ENCODE measurements at places on chromosomes 2 and 18. TPM values are rescaled to one million over a fixed set of nuclear protein-coding genes. Genes with fewer than 3 reads are reported as not detected.

DNA sequence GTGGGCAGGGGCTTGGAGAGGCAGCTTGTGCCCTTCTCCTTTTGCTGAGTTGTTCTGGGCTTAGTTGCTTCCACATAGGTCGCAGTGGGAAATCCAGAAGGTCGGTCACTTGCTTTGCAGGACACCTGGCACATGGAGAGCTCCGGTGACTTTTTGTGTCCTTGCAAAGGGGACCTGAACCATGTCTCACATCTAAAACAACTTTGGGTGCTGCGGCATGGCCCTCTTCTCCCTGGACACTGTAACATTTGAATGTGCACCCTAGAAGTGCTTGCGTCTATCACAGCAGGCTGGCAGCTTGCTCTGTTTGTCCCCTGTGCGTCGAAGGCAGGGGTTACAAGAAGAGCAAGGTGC is 189.9 kb upstream of the TWIST2 start:
- DNase-seq, result no peak

WDR43 gene
- total RNA-seq, result 152 TPM

MC5R gene
- not detected for total RNA-seq

DNA sequence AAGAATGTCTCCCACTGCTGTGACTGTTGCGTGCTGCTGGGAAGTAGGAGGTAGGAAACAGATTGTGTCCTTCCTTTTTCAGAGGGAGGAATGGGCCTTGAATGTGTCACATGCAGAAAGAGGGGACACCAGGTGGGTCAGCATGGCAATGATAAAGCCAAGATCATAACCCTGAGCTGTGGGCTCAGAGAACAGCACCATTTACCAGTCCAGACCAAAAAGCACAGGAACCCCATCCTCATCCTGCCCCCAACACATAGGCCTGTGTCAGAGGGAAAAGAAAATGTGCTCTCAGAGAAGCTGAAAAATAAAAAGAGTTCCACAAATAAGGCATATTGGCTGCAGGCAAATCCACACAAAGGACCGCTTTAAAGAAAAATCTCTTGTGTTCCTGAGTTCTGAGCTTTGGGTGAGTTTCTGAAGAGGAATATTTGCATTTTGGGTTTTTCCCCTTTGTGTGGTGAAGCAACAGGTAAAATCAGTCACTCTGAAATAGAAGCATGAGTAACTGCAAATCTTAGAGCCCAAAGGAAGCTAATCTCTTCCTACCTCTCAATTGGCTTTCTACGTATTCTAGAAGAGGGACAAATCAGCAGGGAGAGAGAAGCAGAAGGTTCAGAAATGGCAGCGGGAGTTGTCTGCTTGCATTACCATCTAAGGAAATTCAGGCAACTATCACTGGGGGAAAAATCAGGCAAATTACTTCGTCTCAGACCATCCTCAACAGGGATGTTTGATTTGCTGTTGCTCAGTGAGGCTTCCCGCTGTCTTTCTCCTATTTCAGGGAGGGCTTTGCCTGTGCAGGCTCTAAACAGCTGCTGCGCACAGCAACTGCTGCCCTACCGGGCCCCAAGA is 106.8 kb downstream of the BCL11A start:
- DNase-seq, result no peak

THSD7B gene
- not detected for total RNA-seq

GRCh38 chr2:175981551-175981950 is 20.5 kb downstream of the LNPK start:
- DNase-seq, result no peak

DNA sequence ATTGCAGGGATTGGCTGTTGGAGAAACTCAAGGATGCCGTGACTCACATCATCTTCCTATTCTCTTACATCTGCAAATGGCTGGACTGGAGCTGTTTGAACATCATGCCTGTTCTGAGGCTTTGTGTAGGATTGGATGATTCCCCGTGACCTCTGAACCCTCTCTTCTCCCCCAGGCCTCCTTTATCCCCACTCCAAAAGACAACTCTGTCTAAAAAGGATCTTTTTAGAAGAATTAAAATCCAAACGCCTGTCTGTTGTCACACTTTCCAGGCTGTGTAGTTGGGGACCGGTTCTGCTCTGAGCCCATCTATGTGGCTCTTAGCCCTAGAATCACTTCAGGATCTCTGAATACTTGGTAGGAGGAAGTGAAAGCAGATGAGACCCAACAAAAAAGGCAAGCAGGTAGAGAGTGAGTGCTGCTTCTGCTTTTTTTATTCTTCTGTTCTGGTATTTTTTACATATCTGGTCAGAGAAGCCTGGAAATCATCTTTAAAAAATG is 565 bp downstream of the SP140 start:
- no peak for DNase-seq

- peak; percentile 94 for DNase-seq
These were observed 11.1 kb upstream of the SCG2 start for GRCh38 chr2:223613017-223613950.

- no peak for DNase-seq
These were observed 183.1 kb upstream of the DPP10 start for GRCh38 chr2:114259389-114259788.

- no peak for DNase-seq
These were observed 3.2 kb upstream of the CXCR1 start for GRCh38 chr2:218169757-218170546.

ALPP gene
- total RNA-seq, result not detected

DNA sequence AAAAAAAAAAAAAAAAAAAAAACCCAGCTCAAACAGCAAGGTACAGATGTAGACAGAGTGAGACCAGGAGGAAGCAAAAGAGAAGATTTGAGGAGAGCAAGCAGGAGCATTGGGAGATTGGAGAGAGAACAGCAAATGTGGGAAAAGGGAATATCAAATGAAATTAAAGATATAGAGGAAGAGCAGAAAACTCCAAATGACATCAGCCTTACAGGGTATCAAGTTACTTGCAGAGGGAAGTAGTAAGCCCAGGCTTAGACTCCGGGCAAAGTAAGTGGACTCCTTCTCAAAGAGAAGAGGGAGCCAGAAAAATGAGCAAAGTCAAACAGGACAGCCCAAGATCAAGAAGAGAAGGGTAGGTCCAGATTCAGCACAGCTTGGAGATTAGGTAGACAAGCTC is 93.3 kb upstream of the PPP1CB start:
- DNase-seq, result no peak

CFC1 gene
- not detected for total RNA-seq

DNA sequence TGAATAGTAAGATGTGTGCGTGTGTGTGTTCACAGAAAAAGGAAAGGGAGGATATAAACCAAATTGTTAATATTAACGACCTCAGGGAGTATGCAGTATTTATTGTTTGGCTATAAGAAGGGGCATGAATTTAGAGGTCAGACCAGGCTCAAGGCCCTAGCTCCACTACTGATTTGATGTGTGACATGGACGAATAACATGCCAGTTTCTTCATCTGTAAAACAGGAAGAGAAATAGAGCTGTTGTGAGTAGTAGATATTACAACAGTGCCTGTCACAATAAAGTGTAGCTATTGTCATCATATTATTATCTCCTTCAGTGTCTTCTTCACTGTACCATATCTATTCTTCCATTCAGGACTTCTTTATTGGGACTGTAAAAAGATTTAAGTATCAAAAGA is 4.1 kb upstream of the MAT2A start:
- no peak for DNase-seq

- DNase-seq, result no peak
These were observed 46.9 kb upstream of the EFEMP1 start for GRCh38 chr2:55970500-55970899.

DNA sequence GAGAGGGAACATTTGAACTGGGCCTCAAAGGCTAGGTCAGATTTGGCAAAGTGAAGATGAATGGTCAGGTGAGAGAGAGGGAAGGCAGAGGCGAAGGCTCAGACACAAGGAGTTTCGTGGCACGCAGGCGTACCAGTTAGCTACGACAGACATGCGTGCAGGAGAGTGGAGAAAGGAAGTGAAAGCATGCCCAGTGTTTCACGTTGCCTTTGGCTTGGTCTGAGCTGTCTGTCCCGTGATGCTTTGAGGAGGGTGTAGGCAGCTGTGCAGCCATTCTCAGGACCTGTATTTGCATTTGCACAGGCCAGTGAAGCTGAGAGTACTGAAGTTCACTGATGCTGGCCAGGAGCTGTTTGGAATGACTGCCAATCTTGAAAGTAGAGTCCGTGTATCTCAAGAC is 69.5 kb downstream of the HNRNPLL start:
- no peak for DNase-seq

DNA sequence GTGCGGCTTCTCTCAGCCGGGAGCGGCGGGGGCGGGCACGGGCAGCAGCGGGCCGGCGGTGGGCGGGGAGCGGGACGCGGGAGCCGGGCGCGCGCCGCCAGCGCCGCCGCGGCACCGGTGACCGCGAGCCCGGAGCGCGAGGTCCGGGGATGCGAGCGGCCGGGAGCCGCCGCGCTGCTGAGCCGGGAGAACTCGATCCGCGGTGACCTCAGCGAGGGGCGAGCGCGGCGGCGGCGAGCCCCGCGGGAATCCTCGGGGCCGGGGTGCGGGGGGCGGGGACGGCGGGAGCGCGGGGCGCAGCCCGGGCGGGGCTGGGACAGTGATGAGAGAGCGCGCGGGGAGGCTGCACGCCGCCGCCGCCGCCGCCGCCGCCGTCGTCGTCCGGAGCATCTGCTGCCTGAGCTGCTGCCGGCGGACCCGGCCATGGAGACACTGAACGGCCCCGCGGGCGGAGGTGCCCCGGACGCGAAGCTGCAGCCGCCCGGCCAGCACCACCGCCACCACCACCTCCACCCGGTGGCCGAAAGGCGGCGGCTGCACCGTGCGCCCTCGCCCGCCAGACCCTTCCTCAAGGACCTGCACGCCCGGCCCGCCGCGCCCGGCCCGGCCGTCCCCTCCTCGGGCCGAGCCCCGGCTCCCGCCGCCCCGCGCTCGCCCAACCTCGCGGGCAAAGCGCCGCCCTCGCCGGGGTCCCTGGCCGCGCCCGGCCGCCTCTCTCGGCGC is at the start of gene MTCL1:
MTCL1 (plus strand) TSS at position 319 of the 723 bp plus-strand sequence; CDS start at position 424, 105 bp downstream.
- DNase-seq, result peak; percentile 41

GRCh38 chr2:198657512-198658121 is 800.1 kb downstream of the SATB2 start:
- peak; percentile 32 for DNase-seq

- DNase-seq, result no peak
These were observed 76.1 kb downstream of the SEPTIN10 start for GRCh38 chr2:109537565-109538222.

UGT1A4 gene
- total RNA-seq, result not detected

CCDC150 gene
- 7.9 TPM for total RNA-seq

GRCh38 chr2:170816504-170817092 is at the start of gene GAD1:
TSS of gene GAD1 (plus strand) at chr2:170816887. CDS start at chr2:170818592, 1,705 bp downstream.
- peak; percentile 44 for DNase-seq

DNA sequence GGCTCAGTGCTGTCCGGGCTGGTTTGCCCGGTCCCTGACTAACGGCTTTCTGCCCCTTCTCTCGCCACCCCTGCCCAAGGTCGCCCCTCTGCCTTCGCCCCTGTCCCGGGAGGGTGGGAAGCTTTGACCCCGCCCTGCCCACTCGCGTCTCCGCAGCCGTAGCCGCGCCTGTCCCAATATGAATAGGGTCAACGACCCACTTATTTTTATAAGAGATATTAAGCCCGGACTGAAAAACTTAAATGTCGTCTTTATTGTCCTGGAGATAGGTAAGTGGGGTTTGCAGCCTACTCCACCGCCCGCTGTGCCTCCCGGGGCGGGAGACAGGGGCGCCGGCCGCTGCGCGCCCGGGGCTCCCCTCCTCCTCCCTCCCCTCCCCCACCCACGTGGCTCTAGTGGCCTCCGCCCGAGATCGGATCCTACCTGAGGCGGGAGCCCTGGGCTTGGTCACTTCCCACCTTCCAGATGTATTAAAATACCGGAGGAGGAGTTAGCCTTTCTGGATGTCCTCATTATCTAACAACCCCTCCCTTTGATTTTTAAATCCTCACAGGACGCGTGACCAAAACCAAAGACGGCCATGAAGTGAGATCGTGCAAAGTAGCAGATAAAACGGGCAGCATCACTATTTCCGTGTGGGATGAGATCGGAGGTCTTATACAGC is 633 bp downstream of the NABP1 start:
- peak; percentile 54 for DNase-seq

- DNase-seq, result no peak
These were observed 2.2 kb upstream of the ACADL start for GRCh38 chr2:210227290-210228088.

DNA sequence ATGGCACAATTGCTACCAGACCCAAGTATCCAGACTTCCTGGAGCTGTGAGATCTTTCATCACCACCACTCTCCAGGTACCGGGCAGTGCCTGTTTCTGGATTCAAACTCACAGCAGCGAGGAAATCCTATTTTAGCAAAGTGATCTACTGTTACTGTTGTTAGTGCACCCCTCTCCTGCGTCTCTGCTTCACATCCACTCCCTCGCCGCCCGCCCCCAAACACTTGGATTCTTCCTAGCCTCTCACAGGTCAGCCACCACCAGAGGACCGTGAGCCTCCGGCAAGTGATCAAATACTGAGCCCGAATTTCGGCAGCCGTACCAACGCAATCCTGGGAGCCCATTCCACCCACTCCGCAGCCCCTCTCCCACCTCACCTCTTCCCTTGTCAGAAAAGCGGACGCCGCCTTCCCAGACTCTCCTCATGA is 519 bp downstream of the METTL4 start:
- DNase-seq, result peak; percentile 45

G6PC2 gene
- total RNA-seq, result not detected

- no peak for DNase-seq
These were observed 14.7 kb upstream of the GCG start for GRCh38 chr2:162166745-162167144.

All from NCI-H460 (cell line).